CD4-positive, alpha-beta T cell treated with Interleukin-17A for 1 hour (primary cell): ENCODE measurements at places on chromosomes 3 and 15.

- DNase-seq = no peak
These were observed 11.8 kb upstream of the TMEM87A start for GRCh38 chr15:42285034-42285433.

DNA sequence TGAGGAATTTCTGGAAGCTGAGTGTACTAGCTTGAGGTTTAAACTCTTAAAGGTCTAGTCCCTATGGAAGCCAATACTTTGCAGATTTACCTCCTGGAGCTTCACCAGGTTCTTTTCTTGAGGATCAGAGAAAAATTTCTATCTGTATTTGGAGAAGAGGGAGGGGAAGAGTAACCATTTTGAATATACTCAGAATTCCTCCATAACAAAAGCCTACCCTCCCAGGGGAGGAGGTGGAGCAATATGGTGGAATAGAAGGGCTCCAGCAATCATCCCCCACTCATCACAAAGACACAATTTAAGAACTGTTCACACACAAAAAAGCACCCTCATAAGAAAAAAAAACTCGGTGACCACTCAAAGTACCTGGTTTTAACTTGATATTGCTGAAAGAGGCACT is 36.0 kb upstream of the PEX5L start:
- no peak for DNase-seq

GRCh38 chr3:171460725-171461524 is 720 bp upstream of the TNIK start:
- peak; percentile 45 for DNase-seq

DNA sequence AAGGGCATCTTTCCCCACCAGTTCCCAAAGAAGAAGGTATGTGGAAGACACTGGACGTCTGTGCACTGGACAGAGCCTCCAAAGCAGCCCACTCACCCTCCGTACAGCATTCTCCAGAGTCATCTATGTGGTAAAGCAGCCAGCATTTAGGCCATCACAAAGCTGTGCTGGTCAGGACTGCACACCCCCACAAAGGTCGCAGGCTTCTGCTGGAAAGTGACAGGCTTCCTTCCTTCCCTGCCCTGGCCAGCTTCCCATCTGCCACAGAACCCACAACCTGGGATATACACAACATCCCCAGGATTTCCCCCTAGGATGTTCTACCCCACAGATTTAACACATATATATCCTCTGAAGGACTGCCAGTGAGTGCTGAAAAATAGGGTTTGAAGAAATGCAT is 64.6 kb upstream of the GALNT15 start:
- DNase-seq = no peak
